NCI-H1930 (cell line): ENCODE measurements at places on chromosomes 5 and 9.

DNA sequence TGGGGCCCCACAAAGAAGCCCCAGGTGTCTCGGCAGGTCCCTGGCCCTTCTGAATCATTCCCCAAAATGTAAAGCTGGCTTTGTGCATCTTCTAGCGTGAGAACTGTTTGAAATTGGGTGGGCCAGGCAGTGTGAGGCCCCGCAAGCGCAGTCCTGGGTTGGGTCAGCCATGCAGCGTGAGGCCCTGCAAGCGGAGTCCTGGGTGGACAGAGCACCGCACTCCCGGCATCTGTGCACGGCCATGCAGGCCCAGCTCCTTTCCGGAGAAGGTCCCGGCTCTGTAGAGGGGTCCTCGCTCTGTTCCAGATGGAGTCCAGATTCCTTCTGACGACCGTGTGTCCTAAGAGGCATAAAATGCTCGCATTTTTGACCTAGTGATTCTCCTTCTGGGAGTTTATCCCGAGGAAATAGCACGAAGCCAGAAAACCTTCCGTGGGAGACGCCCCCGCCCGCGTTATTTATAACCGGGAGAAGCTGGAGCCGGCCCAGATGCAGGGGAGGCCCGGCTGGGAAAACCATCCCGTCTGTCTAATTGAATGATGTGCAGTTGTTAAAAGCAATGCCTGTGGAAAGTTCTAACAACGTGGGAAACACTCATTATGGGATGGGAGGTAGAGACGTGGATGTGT lies 19.4 kb upstream of the NOTCH1 start:
- no peak for DNase-seq

GRCh38 chr9:5265939-5266338 lies 34.7 kb downstream of the INSL4 start:
- DNase-seq = no peak

DNA sequence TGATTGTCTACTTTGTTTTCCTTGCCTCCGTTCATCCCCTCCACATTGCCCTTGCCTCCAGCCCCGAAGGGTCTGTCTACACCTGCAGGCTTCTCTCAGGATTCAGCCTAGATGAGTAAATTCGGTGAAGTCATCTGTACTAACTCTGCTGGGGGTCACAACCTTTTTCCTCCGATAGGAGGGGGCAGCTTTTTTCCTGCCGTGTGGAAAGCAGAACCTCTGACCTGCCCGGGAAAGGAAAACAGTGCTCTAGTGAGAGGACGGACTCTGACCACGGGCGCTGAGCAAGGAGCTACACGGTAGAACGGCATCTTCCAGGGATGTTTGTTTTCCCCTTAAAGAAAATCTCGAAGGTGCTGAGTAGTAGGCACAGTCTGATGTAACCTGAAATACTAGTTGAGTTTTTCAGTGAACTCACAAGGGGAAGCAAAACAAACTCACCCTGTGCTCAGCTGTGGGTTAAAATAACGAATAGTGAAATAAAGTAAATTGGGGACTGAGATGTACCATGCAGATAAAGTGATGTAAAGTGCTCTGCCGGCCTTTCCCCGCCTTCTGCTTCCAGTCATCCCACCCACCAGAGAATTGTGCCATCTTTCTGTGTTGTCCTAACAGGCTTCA lies 281.8 kb downstream of the AOPEP start:
- no peak for DNase-seq

- DNase-seq = no peak
Observed at GRCh38 chr9:34134521-34134920, 8.0 kb upstream of the DCAF12 start.

DNA sequence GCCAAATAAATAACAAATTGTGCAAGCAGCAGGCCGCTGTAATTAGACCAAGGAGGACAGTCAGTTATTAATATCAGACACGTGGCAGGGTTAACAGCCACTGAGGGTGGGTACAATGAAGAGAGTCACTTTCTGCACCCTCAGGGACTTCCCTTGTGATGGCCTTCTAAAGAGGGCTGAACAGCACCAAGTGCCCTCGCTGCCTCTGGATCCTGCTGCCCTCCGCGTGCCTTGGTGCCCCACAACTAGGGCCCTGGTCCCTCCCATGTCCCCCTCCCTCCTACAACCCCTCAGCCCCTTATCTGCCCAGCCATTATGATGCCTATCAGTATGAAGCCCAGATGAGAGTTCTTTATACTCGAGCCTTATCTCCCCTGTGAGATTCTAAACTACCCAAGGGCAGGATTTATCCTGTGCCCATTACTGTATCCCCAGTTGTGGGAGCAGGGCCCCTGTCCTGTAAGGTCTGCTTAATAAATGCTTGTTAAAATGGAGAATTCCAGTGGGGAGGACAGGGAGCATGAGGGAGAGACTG lies 37.3 kb downstream of the PCDH1 start:
- DNase-seq = no peak

- DNase-seq = no peak
Observed at GRCh38 chr9:134663084-134663483, 21.5 kb downstream of the COL5A1 start.

- DNase-seq = no peak
Observed at GRCh38 chr5:132327252-132327955, 33.2 kb downstream of the SLC22A4 start.

DNA sequence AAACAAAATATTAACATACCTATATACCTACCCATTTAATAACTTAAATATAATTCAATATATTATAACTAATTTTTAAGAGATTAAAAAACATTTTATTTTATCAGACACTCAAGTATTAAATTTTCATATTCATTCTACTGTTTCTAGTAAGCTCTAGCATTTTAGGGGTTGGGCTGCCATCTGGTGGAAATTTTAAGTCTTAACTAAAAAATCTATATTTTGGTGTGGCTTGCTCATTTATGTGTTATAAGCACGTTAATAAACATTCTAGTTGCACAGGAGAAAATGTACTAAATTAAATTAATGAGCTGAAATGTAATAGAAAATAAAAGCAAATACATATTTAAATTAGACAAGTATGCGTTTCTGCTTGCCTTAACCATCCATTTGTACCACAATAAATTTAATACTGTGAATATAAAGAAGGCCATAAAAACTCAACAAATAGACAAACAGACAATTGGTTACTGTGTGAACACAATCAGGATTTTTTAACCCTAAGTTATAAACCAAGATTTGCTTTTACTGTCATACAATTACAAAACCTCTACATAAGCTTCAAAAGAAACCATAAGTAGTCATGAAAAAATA lies 1728.3 kb upstream of the CDH9 start:
- peak; percentile 37 for DNase-seq

DNA sequence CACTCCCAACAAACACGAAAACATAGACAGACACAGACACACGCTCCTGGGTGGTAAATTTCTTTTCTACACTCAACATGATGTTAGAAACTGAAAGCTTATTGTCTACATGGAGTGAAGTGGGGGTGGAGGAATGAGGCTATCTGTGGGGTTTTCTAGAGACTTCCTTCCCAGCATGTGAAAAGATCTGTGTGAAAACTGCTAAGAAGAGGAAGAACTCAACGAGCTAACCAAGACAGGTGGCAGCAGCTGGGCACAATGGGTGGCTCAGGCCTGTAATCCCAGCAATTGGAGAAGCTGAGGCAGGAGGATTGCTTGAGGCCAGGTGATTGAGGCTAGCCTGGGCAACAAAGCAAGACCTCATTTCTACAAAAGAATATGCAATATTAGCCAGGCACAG lies 7.6 kb downstream of the FYB1 start:
- no peak for DNase-seq

- DNase-seq = no peak
Observed at GRCh38 chr9:78298046-78298765, 1.3 kb downstream of the PSAT1 start.

DNA sequence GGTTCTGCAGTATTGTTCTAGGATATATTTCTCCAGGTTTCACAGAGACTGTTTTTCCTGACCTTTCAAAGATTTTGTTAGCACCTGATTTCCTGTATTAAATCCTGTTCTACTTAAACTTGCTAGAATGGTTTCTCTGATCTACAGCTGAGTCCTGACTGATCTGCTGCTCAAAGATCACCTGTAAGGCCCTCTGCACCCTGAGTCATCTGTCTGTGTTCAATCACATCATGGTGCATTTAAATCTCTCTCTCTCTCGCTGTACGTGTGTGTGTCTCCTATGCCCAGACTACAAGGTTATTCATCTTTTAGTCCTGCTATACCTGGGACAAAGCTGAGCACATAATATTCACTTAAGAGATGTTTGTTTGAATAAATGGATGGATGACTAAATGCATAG lies 13.3 kb upstream of the C5orf63 start:
- no peak for DNase-seq

GRCh38 chr9:134494905-134495304 lies 146.7 kb upstream of the COL5A1 start:
- no peak for DNase-seq

GRCh38 chr5:178232124-178232919 lies at the start of gene PHYKPL:
Gene PHYKPL (minus strand): TSS chr5:178232802. CDS start chr5:178232550, 252 bp downstream.
- DNase-seq = no peak

- DNase-seq = no peak
Observed at GRCh38 chr9:2771661-2772060, 54.4 kb downstream of the KCNV2 start.

- DNase-seq = peak; percentile 28
Observed at GRCh38 chr9:89978185-89978584, 373.4 kb downstream of the GADD45G start.

DNA sequence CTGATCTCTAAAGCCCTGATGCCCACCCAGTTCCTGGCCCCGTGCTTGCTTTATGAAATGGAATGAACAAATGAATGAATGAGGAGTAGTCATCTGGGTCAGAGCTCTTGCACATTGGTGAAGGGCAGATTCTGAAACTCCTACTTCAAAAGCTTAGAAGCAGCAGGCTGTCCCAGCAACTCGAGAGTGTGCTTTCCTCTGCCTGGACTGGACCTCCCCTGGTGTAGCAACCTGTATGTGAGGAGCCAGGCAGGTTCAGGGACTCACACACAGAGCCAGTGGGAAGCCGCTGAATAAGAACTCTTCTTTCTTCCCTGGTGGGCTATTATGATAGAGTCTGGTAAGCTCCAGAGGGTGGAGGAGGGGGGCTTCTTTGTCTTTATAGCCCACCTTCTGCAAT lies 396.4 kb downstream of the CDK5RAP2 start:
- no peak for DNase-seq

DNA sequence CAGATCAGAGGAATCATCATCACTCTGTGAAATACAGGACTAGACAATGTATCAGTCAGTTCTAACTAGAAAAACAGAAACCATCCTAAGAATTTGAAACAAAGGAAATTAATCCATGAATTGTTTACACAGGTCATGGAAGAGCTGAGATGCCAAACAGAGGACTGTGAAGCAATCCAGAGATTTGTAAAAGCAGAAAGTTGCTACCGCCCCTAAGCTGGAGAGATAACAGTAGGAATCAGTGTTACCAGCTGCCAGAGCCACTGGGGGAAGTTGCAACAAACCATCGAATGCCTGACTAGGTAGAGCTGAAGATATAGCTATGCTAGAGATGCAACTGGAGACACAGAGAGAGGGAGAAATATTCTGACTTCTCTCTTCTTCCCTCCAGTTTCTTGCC lies 10.4 kb upstream of the MIER3 start:
- no peak for DNase-seq

DNA sequence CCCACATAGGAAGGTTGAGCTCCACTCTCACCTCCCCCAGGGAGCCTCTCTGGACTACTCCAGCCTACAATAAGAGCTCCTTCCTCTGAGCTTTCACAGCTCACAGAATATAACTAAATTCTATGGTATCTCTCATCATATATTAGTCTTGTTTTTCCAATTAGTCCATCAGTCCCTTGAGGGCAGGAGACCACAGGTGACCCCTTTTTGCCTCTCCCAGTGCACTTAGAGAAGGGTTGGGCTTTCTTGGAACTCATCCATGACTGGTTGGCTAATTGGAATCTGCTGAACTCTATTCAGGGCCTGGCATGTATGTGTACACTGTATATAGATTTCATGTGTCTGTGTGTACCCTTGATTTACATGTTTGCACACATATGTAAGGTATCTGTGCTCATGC lies 50.4 kb upstream of the ARAP3 start:
- no peak for DNase-seq
